ENCODE measurements at places on chromosomes 6 and 20. TPM values are rescaled to one million over a fixed set of nuclear protein-coding genes. Genes with fewer than 3 reads are reported as not detected.

- no peaks in the 10 kb centered on the region for H3K36me3 ChIP-seq
- no peaks in the 10 kb centered on the region for H3K4me1 ChIP-seq
- no peak overlapping the region for H3K27ac ChIP-seq
- H3K4me3 ChIP-seq: no peak overlapping the region
- no peak for DNase-seq
Observed at GRCh38 chr20:37337208-37337991, 8.5 kb upstream of the SRC start.

- no peak overlapping the region for H3K27ac ChIP-seq
- no peaks in the 10 kb centered on the region for H3K27me3 ChIP-seq
- H3K36me3 ChIP-seq: no peaks in the 10 kb centered on the region
- peak; percentile 69 for DNase-seq
- peaks cover 3% of the 10 kb centered on the region for H3K4me1 ChIP-seq
Observed at GRCh38 chr6:42239333-42239732, 21.7 kb upstream of the MRPS10 start.

BPI gene
- 1.5 TPM for polyA plus RNA-seq

BPIFA1 gene
- not detected for polyA plus RNA-seq

- H3K4me3 ChIP-seq: no peak overlapping the region
- H3K27ac ChIP-seq: no peak overlapping the region
- no peaks in the 10 kb centered on the region for H3K36me3 ChIP-seq
- DNase-seq: no peak
- no peaks in the 10 kb centered on the region for H3K27me3 ChIP-seq
- no peaks in the 10 kb centered on the region for H3K4me1 ChIP-seq
Observed at GRCh38 chr6:16163535-16164300, 34.8 kb downstream of the MYLIP start.

RWDD2A gene
- polyA plus RNA-seq: 5.5 TPM

TUBB gene
- polyA plus RNA-seq: 197 TPM

TLDC2 gene
- 8.5 TPM for polyA plus RNA-seq

DNA sequence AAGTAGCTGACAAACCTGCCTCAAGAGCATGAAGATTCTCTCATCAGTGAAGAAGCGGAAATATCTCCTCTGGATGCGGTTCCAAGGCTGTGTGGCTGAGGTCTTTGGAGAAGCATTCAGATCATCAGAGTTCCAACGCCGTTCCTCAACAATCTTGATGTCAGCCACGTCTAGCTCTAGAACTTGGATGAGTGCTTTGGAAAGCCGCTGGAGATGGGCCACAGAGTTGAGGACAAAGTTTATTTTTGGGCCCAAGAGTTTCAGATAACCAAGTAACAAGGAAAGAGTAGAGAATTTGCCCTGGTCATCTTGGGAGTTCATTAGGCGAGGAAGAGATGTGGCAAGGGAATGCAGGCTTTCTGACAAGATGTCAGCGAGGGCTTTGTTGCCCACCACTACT lies 20.9 kb downstream of the TTI1 start:
- H3K36me3 ChIP-seq: peaks cover 6% of the 10 kb centered on the region
- no peak for DNase-seq
- no peak overlapping the region for H3K27ac ChIP-seq

- H3K27ac ChIP-seq: no peak overlapping the region
- DNase-seq: no peak
- H3K4me3 ChIP-seq: no peak overlapping the region
- H3K27me3 ChIP-seq: peaks cover 9% of the 10 kb centered on the region
- H3K4me1 ChIP-seq: no peaks in the 10 kb centered on the region
Observed at GRCh38 chr6:46736906-46737305, 1.7 kb upstream of the PLA2G7 start.

PSORS1C2 gene
- not detected for polyA plus RNA-seq

DNA sequence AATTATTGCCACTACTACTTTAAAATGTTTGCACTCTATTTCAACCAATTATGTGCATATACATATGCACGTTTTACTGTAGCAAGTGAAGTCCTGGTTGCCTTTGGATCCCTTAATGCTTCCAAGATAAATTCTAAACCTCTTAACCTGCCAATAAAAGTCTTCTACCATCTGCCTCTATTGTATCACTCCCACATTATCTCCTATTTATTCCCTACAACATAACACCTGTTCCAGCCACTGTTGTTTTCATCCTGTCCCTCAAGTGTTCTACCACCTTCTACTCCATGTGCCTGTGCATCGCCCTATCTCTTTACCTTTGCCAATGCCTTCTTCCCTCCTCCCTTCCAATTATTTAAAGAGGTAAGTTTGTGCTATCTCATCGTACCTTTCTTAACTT lies 499.0 kb upstream of the RNF217 start:
- H3K27me3 ChIP-seq: no peaks in the 10 kb centered on the region
- no peak for DNase-seq
- H3K36me3 ChIP-seq: no peaks in the 10 kb centered on the region
- H3K4me1 ChIP-seq: no peaks in the 10 kb centered on the region
- no peak overlapping the region for H3K27ac ChIP-seq

DNA sequence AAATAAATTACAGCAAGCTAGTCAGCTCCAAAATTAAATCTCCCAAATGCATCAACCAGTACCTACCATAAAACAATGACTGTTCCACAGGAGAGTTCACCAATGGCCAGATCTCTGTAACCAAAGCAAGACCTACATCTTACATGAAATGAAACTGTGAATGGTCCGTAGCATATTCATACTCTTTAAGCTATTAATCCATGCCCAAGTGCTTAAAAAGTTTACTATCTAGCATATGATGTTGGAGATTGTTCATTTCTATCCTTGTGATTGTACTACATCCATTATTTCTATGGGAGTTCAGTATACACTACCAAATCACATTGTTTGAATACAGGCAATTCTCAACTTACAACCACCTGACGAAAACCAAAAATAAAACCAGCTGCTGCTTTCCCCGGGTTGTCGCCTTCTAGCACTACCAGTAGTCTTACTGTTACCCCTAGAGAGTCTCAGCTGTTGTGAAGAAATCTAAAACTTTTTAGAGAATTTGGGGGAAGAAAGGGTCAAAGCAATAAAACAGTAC lies 38.0 kb downstream of the HIVEP2 start:
- no peaks in the 10 kb centered on the region for H3K4me1 ChIP-seq
- no peaks in the 10 kb centered on the region for H3K36me3 ChIP-seq
- H3K4me3 ChIP-seq: no peak overlapping the region
- DNase-seq: no peak
- no peaks in the 10 kb centered on the region for H3K27me3 ChIP-seq

GRCh38 chr6:169592558-169592957 lies 109.3 kb downstream of the WDR27 start:
- no peak for DNase-seq
- no peaks in the 10 kb centered on the region for H3K27me3 ChIP-seq
- H3K27ac ChIP-seq: no peak overlapping the region
- H3K4me3 ChIP-seq: no peak overlapping the region
- no peaks in the 10 kb centered on the region for H3K36me3 ChIP-seq

DNA sequence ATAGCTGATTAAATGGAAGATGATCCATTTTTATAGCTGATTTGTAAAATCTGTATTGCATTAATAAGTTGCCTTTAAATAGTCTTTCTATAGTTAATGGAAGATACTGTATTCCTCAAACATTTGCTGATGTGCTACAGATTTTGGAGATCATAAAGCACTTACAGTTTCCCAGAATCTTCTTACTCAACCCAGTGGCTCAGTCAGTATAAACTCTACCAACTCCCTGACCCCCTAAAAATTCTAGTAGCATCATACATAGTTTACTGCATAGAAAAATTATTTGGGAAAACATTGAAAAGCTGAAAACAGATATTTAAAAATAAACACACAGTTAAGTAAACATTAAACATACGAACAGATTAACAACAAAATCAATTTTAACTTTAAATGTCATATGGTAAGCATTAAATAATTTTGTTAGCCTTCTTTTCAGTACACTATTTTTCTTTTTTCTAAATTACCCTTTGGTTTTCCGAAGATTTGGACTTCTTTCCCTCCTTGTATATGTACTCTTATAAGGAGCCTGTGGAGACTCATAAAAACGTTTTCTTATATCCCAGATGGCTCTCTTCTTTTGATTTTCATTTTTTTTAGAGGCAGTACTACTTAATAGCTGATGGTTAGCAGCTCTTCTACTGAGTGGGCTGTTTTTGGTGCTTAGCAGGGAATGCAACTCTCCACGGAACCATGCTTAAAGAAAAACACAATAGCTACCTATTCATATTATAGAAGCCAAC lies 62.7 kb upstream of the BMP5 start:
- H3K27me3 ChIP-seq: no peaks in the 10 kb centered on the region
- no peaks in the 10 kb centered on the region for H3K36me3 ChIP-seq
- no peak for DNase-seq

DNA sequence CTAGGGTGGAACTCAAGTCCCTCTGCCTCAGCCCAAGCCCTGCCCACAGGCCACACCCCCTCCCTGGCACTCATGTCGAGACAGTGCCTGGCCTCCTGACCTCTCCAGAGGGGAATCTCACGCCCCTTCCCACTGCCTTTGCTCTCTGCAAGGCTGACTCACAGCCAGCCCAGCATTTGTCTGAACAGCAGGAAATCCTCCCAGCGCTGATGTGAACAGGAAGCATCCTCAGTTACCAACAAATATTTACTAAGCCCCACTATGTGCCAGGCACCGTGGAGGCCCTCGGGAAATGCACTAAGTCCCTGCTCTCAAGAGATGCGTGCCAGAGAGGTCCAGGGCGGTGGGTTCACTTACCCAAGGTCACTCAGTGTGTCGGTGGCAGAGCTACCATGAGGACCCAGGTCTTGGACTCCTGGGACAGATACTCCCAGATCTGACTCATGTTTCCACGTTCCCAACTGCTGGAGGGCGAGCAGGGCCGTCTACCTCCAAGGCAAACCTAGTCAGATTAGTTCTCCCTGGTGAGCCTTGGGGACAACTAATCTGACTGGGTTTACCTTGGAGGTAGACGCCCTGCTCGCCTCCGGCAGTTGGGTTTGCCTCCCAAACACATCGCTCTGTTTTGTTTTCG lies 7.8 kb downstream of the ADA start:
- H3K4me1 ChIP-seq: peaks cover 12% of the 10 kb centered on the region
- no peak overlapping the region for H3K4me3 ChIP-seq
- no peaks in the 10 kb centered on the region for H3K36me3 ChIP-seq
- no peaks in the 10 kb centered on the region for H3K27me3 ChIP-seq
- peak overlapping the region; percentile 29 for H3K27ac ChIP-seq

- no peak for DNase-seq
- no peaks in the 10 kb centered on the region for H3K4me1 ChIP-seq
Observed at GRCh38 chr6:112934433-112935327, 587.5 kb downstream of the RFPL4B start.

ULBP2 gene
- polyA plus RNA-seq: 2.5 TPM

DNA sequence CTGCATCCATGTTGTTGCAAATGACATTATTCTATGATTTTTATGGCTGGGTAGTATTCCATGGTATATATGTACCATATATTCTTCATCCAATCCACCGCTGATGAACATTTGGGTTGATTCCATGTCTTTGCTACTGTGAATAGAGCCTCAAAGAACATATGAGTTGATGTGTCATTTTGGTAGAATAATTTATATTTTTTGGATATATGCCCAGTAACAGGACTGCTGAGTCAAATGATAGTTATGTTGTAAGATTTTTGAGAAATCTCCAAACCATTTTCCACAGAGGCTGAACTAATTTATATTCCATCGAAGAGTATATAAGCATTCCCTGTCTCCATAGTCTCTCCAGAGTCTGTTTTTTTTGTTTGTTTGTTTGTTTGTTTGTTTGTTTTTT lies 1373.5 kb downstream of the GRIK2 start:
- no peak overlapping the region for H3K27ac ChIP-seq
- no peaks in the 10 kb centered on the region for H3K27me3 ChIP-seq
- H3K4me1 ChIP-seq: no peaks in the 10 kb centered on the region
- no peaks in the 10 kb centered on the region for H3K36me3 ChIP-seq
- H3K4me3 ChIP-seq: no peak overlapping the region
- no peak for DNase-seq

- H3K27ac ChIP-seq: no peak overlapping the region
- no peaks in the 10 kb centered on the region for H3K27me3 ChIP-seq
- DNase-seq: no peak
- H3K4me3 ChIP-seq: no peak overlapping the region
- no peaks in the 10 kb centered on the region for H3K36me3 ChIP-seq
Observed at GRCh38 chr6:106379951-106380350, 19.4 kb downstream of the CRYBG1 start.

DNA sequence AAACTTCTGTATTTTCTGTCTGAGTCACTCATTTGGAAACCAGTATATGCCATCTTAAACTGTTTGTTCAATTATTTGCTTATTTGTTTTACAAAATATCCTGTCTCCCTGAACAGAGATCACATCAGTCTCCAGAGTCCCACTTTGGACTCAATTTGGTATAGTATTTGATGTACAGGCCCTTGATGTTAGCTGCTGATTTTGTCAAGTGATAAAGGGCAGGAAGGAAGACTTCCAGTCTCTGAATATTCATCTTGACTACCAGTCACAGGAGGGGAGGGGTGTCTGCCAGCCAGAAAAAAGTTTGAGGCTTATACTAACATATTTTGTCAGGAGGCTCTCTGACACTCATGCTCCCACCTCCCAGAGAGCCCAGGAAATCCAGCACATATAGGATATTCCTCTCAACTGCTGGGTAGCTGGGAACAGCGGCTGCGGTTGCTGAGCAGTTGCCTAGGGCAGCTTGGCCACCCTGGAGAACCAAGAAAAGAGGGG lies 376.8 kb upstream of the RUNX2 start:
- no peaks in the 10 kb centered on the region for H3K36me3 ChIP-seq
- H3K27me3 ChIP-seq: no peaks in the 10 kb centered on the region
- no peak overlapping the region for H3K27ac ChIP-seq

SLC22A16 gene
- polyA plus RNA-seq: not detected

FAM120B gene
- 16.5 TPM for polyA plus RNA-seq

DNA sequence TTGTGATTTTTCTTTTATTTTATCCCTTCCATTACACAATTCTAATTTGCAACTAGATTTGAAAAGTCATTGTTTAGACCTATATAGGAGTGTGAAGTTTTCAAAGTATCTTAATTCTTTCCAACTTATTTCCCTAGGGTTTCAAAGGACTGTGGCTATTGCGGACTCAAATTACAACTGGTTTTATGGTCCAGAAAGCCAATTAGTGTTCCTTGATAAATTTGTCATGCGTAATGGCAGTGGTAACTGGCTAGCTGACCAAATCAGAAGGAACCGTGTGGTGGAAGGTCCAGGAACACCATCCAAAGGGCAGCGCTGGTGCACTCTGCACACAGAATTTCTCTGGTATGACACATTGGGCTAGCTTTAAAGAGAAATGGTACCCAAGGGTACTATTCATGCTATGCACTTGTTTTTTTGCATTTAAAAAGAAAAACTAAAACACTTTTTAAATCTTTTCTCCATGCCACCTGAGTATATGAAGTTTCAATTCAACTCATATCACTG lies 27.9 kb upstream of the CALHM6 start:
- no peak overlapping the region for H3K27ac ChIP-seq
- peaks cover 2% of the 10 kb centered on the region for H3K36me3 ChIP-seq
- no peaks in the 10 kb centered on the region for H3K27me3 ChIP-seq
- no peak overlapping the region for H3K4me3 ChIP-seq
- no peaks in the 10 kb centered on the region for H3K4me1 ChIP-seq
- no peak for DNase-seq

DNA sequence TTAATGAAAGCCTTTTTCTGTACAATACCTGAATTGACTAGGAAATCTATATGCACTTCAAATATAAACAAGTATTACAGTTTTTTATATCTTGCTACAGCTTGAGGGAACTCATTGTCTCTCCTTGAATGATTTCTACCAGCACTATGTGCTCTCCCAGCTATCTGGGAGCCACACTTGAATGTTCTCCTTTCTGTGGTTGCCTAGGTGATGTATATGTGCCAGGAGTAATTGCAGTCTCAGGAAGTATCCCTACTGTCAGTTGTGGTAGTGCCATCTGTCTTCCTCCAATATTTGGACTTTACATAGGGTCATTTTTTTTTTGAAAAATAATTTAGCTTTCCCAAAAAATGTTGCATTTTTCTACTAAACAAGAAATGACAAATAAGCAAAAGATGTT lies 288.0 kb upstream of the PLCB4 start:
- H3K4me1 ChIP-seq: no peaks in the 10 kb centered on the region
- H3K4me3 ChIP-seq: no peak overlapping the region
- no peak overlapping the region for H3K27ac ChIP-seq
- DNase-seq: no peak

Measured in kidney (tissue), 22 donors.